ENCODE measurements at places on chromosomes 13 and 19.
A peak's percentile ranks its signal among the peaks of the same experiment; 100 is the strongest.

DNA sequence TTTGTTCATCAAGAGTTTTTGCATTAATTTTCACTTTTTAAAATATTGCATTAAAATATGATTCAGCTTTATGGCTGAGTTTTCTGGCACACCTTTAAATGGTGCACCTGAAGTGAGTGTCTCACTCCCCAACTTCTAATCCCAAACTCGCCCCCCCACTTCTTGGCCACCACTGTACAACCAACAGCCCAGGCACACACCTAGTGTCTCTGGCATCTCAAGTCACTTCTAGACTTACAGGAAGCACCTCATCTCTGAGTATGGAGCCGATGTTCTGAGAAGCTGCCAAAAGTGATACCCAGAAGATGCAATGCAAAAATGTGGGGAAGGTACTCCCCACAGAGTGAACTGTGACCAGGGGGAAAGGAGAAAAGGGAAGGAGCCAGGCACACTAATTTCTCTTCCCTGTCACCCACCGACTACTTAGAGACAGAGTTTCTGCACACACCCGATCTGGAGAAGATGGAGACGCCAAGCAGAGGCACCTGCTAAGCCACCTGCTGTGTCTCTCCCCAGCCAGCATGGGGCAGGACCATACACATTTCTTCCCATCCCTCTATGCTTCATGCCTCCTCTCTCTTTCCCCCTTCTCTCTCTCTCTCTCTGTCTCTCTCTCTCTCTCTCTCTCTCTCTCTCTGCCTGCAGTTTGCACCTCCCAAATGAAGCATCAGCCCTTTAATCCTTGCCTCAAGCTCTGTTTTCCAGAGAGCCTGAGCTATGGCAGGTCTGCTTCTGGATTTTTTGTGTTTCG lies 155.3 kb upstream of the ZNF507 start:
- DNase-seq, result no peak

DNA sequence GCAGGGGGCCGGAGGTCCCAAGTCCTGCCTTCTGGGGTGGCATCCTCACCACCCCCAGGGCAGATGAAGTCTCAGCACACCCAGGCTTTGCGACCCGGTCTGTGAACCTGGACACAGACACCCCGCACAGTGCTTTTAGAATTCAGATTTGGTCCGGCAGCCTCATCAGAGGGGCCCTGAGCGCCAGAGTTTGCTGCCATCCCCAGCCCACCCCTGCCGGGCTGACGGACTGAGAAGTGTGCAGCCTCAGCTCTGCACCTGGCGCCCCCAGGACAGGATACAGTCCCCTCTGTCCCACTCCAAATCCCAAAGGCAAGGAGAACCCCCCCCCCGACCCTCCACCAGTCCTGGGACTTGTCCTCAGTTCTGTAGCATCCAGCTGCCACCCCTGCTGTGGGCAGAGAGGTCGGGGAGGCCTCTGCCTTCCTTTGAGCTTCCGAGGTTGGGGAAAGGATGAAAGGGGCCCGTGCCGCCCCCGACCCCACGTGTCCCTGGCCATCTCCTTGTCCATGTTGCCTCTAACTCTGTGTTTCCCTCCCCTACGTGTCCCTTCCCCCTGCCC lies 16.9 kb downstream of the CAPN12 start:
- DNase-seq, result no peak

GRCh38 chr19:4121815-4122214 lies 2.1 kb downstream of the MAP2K2 start:
- DNase-seq, result no peak

DNA sequence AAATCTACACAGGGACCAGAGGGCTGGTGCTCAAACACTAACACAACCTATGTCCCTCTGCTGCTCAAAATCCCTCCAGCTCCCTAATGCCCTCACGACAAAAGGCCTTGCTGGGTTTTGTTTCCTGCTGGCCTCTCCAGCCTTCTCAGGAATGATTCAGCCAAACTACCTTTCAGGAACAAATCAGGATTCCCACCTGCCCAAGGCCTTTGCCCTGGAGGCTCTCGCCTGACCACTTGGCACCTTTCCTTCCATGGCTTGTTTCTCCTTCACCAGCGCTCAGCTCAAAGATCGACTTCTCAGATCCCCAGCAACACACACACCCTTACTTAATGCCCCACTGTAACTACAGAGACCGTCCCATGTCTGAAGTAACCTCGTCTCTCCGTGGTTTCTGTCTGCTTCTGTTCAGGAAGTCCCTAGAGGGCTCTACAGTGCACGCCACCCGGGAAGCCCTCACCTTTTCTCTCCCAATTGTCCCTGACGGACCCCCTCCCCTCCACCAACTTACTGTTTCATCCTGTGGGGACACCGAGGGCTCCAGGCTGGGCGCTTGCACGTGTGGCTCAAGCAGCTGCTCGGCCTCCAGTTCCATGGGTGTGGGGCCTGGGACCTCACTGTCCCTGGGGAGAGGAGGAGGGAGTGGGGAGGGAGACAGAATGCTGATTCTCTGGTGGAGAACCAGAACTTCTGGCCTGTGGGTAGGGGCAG lies 3.2 kb upstream of the SIX5 start:
- no peak for DNase-seq

DNA sequence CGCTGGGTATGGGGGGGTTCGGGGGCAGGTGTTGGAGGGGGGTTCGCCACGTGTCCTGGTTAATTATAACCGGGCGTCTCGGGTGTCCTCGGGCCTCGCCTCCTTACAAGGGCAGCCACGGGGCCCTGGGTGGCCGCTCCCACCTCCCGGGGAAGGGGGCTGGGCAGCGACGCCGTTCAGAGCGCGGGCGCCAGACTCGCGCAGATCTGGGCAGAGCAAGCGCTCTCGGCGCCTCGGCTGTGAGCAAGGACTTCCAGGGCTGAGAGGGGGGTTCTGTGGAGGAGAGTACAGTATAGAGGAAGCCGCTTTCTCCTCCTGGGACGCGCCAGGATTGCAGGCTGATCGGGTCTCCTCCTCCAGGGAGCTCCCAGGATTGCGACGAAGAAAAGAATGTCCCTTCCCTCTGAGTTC lies 1.0 kb upstream of the CKM start:
- no peak for DNase-seq

GRCh38 chr19:4576016-4576933 lies 16.8 kb upstream of the SEMA6B start:
- peak; percentile 20 for DNase-seq

DNA sequence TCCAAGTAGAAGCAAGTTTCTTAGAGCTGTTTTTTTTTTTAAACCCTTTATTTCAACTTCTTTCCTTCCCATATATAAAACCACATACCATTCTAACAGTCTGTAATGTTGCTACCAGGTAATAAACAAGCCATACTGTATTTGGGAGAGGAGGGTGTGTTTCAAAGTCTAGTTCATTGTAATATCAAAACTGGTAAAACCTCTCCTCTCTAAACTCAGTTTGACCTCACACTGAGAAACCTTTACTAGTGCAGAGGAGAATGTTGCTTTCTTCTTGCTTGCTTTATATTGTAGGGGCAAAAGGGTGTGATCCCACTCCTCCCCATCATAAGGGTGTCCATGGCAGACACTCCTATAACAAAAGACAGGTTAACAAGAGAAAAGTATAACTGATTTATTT lies 155.1 kb downstream of the GGACT start:
- DNase-seq, result no peak

DNA sequence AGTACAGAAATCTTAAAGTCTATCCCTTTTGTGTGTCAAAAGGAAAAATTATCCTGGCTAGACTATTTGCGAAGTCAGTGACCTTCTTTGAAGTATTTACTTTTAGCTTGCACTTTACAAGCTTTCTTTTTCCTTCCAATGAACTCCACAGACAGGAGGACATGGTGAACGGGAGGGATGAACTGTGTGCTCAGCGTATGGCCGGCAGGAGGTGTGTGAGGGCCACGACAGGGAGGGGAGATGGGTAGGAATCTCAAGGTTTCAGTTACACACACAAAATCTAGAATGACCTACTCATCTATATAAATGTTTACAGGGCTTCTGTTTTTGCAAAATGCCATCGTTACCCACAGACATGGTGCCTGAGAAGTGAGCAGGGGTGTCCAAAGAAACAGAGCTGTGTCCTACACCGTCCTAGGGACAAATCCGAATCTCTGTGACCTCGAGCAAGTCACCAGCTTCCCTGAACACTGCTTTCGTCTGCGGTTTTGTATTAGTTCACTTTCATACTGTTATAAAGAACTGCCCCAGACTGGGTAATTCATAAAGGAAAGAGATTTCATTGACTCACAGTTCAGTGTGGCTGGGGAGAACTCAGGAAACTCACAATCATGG lies 537.2 kb downstream of the LIG4 start:
- no peak for DNase-seq

DNA sequence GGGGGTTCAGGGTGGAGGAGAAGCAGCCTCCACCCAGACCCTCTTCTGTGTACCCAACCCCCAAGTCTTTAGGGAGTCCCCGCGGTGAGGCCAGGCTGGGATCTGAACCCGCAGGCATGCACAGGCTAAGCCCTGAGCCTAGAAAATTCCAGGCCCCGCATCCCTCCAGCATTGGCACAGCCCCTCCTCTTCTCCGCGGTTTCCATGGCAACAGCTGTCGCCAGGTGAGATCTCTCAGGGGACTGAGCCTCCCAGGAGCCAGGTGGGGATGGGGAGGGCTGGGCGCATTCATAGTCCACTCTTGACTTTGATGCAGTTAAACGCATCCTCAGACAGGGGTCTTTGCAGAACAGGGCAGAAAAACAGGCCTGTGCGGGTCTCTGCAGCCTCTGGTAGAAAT lies 48.3 kb upstream of the USP29 start:
- no peak for DNase-seq

DNA sequence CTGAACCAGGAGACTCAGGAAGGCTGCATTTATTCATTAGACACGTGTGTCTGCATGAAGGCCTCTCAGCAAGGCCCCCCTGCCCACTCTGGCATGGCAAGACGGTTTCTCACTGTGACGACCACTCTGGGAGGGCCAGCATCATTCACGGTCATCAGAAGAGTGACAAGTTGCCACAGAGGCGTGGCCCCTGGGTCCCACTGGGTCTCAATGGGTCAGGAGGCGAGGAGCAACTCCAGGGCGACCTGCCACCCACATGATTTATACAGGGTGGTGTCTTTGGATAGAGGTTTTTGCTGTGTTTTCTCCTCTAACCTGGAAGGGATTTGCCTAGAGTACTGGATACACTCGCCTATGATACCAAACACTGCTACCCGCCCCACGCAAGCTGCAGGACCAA lies 60.7 kb downstream of the KLF2 start:
- DNase-seq, result no peak

- no peak for DNase-seq
These were observed 80.9 kb upstream of the UQCRFS1 start for GRCh38 chr19:29293736-29294342.

DNA sequence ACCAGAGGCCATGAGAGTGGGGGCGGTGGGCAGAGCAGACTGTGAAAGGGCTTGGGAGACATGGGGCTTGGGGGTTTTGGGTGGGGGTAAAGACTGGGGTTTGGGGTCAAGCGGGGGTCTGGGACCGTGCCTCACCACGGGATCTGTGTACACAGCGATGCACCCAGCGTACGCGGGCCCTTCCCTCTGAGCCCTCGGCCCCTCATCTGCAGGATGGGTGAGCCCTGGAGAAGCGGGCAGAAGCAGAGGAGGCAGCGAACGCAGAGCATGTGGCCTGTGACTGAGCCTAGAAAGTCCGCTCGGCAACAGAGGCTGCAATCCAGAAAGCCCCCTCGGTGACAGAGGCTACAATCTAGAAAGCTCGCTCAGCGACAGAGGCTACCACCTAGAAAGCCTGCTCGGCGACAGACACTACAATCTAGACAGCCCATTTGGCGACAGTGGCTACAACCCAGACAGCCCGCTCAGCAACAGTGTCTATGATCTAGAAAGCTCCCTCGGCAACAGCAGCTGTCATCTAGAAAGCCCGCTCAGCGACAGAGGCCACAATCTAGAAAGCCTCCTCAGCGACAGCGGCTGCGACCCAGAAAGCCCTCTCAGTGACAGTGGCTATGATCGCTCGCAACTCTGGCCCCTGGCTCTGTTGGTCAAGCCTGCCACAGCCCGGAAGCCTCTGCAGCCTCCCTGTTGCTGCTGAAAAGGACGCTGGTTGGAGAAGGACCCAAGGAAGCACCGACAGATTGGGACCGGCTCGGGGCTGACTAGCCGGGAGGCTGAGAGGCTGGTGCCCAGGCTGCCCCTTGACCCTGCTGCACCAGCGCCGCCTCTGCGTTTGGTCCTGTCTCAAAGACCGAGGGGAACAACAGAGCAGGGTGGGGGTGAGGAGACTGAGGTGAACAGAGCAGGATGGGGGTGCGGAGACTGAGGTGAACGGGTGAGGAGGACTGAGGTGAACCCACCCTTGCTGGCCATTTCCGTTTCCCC lies 68.6 kb downstream of the SPACA7 start:
- no peak for DNase-seq

GRCh38 chr19:45114116-45114515 lies 21.1 kb downstream of the PPP1R37 start:
- DNase-seq, result no peak

DNA sequence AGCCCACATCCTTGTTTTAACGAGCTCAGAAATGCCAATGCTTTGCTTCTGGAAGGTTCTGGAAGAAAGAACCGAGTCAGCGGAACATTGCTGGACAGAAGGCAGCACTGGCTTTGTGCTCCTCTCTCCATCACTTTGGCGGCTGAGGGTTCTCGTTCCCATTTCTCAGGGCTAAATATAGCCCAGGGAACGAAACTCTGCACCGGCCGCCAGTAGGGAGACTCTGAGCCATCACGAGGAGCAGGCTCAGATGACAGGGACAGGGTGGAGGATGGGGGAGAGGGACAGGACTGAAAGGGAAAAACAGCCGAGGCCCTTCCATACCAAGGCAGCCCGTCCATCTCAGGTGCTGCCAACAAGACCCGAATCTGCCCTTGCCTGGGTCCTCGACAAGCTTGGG lies 166.4 kb downstream of the CACNA1A start:
- no peak for DNase-seq

DNA sequence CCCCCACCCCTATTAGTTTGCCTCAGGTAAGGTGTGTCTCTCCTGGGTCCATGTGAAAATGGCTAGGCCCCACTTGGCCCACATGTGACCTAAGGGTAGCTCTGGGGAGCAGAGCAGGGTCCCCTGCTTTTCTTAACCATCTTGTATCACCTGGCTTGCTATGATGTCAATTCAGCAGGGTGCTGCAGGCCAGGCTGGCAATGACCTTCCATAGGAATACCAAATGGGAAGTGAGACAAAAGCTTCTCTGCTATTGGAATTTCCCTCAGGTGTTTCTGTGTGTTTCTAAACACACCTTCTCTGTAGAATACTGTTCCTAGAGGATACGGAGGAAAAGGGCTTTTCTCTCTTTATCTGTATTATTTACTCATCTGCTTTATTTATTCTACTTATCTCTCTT lies 35.7 kb upstream of the DACH1 start:
- no peak for DNase-seq
